ENCODE measurements at places on chromosomes 11 and 22. TPM values are rescaled to one million over a fixed set of nuclear protein-coding genes. Genes with fewer than 3 reads are reported as not detected.
A peak's percentile ranks its signal among the peaks of the same experiment; 100 is the strongest.

DNA sequence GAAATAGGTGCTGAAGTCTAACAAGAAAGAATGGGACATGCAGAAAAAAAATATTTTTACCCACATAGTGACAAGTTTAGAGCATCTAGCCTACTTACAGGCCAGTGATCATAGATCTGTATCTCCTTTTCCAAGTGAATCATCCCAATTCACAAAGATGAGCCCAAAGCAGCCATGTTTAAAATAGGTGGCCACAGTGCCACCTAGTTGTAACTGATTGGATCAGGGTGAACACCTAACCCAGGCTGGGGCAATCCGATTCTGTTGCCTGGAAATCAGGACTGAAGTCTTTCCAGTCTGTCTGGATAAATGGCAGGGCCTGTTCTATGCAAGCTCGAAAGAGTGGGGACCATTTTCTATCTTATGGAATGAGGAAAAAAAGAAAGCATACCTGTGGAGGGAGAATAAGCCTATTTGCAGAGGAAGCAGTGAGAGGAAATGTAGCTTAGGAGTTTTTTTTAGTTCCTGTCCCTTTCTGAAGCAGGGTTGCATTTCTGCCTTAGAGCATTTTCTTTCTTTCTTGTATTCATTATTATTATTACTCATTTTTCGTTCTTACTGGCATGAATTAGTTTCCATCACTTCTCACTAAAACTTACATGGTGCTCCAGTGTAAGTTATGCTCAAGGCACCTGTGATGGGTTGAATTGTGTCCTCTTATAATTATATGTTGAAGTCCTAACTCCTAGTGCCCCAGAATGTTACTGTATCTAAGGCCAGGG is 113.2 kb upstream of the RAG2 start:
- no peak for DNase-seq

Gene FAM89B
- 70.8 TPM for polyA plus RNA-seq

GRCh38 chr11:78212586-78213371 is 24.1 kb downstream of the USP35 start:
- DNase-seq: no peak

DNA sequence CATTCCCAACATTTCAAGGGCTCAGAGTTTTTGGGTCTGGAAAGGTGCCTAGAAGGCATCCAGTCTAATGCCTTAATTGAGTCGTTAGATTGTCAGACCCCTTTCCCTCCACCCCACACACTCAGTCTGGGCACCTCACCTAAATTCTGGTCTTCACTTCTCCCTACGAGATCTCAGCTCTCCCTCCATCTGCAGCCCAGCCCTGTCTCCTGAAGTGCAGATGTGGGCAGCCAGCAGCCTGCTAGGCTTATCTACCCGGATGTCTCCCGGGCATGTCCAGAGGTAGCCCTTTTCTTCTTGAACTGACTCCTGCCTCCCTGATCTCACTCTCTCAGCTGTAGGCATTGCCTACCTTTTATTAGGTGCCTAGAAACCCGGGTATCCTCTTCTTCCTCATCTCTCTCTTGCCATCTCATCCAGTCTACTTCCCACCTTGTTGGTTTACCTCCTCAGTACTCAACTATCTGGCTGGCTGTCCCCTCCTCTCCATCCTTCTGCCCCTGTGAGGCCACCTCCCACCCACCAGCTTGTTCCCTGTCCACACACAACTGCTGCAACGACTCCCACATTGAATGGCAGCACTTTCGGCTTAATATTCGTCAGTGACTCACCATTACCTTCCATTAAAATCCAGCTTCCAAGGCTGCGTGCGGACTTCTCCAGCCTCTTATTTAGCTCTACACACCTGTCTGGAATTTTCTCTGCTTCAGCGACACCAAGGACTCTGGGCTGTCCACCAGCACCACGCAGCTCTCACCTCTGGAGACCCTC is 6.2 kb downstream of the SEPTIN3 start:
- no peak for DNase-seq

DNA sequence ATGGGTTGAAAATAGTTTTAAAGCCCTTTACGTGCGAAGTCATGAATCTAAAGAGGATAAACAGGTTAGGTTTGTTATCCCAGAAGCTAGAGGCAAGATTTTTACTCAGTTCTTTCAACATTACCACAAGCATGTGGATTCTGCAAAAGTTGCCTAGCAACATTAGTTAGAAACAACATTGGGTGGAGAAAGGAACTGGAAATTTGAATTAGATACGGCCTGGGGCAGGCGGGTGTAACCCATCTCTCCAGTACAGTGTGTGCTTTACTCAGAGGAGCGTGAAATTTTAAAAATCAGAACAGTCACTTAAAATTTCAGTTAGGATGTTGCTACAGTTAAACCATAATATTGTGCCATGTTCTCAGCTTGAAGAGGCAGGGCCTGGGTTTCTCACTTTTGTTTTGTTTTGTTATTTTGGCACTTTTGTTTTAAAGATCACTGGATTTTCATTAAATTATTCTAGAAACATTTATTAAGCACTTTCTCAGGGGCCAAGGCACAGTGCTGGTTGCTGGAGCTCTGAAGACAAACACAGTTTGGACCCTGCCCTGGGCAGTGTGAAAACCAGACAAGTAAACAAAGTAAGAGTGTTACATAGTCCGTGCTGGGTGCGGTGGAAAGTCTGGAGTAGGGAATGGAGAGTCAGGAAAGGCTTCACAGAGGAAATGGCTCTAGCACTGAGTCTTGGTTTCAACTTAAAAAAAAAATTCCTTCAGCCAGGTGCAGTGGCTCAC is 4.4 kb upstream of the WEE1 start:
- DNase-seq: peak; percentile 16

DNA sequence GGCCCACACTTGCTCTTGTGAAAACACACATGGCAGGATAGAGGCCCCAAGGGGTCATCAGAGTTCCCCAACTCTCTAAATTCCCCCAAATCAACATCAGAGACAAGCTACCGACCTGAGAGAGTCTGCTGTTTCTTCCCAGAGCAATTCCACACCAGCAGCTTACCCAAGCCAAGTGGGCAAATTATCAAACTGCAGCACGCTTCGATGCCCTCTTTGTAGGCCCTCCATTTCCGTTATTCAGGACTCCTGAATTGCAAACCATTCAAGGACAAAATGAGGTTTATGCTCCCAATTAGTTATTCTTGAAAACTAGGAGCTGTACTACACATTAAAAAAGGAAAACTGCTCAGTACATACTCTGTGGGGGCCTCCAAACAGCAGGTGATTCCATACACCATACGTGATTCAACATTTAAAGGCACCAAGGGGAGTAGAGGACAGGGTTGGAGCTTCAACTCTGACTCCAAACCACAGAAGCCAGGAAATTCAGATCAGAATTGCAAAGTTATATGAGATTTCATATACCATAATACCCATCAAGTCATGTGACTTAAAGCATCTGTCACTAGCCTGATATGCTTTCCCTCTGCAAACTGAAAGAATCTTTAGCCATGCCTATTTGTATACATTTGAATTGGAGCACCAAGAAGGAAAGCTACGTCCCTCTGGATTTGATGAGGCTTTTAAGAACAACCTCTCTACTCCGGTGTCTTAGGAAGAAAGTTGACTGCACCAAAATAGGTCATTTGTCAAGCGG is 234.8 kb downstream of the CADM1 start:
- DNase-seq: no peak

Gene GUCY1A2
- polyA plus RNA-seq: not detected

GRCh38 chr11:81039916-81040524 is 1599.2 kb upstream of the TENM4 start:
- no peak for DNase-seq

DNA sequence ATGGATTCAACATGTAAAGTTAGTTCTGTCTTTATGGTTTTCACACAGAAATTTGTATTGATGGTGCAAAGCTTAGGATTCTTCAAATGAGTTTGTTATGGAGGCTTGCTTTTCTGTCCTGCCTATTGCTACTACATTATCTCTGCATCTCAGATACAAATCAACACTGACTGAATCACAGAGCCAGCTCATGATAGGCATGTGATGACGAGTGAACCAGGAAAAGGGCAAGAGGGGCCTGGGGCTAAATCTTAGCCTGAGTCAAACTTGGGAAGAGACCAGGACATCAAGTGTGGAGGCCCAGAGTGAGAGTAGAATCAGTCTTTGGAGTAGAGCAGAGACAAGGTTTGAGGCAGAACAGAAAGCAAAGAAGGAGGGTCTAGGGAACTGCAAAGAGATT is 107.1 kb upstream of the CD44 start:
- no peak for DNase-seq

Gene ELP4
- 5.3 TPM for polyA plus RNA-seq

DNA sequence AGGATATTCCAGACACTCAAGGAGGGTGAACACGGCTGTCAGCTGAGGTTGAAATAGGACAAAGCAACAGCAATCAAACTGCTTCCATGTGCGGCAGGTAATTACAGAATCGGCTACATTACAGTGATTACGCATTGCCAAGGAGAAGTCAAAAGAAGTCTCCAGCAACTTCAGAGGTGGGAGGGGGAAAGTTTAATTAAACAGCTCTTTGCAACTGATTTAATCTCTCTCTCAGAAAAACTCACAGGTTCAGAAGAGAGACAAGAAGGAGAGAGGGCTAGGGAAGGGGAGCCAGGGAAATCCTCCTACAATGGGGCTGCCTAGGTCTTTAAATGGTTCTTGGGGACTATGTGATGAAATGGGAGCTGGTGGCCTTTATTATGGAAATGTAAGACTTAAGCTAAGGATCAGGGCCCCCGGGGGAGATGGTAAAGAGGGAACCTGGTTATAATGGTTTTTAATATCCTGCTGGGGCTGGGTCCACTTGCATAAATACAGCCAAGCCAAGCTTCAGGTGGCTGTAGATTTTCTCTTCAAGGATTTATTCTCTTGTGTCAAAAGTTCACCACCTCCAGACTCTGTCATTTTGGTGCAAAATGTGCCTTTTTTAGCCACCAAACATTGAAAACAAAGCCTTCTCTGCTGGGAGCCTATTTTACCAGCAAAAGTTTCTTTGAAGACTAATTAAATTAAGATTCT is 354.7 kb upstream of the NARS2 start:
- no peak for DNase-seq

DNA sequence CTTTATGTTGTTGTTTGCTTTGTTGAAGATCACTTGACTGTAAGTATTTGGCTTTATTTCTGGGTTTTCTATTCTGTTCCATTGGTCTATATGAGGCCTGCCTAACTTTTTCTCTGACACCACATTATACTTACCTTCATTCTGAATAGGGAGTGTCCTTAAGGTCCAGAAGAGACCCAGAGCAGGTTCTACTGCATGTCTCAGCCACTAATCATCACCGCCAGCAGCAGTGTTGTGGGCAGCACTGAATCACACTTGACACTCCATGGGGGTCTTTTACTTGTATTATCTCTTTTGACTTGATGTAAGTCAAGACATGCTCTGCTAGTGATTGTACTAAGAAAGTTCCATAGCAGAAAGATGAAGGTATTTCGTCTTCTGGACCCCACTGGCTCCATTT is 274.9 kb downstream of the TENM4 start:
- DNase-seq: no peak

- peak; percentile 41 for DNase-seq
These were observed 185.7 kb downstream of the BLID start for GRCh38 chr11:121930004-121930965.

Gene LYVE1
- polyA plus RNA-seq: not detected

GRCh38 chr11:11243209-11243589 is 109.9 kb downstream of the CSNK2A3 start:
- no peak for DNase-seq

Gene OR10D3
- polyA plus RNA-seq: not detected

Gene SELENOH
- 260 TPM for polyA plus RNA-seq

Gene FXYD6
- 44.1 TPM for polyA plus RNA-seq

DNA sequence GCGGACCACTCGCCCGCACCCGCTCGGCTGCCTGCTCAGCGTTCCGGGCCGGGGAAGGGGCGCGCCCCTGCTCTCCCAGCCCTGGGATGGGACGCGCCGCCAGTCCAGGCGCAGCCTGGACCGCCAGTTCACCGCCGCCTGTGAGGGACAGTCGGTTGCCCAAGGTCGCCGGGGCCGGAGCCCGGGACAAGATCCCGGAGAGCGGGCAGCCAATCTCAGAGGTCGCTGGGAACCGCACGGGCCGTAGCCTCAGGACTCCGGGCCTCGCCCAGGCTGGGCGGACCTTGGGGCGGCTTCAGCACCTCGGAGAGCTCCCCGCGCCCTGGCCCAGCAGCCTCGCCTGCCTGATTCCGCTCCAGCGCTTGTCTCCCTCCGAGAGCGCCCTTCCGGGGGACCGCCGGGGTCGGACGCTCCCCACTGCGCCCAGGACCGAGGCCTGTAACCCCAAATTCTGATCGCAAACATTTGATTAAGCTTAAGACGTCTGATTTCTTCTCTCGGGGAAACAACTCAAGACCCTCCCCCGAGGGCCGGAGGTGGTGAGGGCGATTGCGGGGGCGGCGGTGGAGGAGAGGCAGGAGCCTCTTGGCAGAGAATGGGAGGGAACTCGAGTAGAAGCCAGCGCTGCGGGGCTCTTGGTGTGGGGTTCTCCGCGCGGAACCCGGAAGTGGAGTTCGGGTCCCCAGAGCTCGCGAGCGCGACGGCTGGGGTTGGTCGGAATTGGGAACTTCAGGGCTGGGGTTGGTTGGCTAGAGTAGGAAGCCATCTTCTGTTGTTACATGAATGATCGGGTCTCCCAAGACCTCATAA is 1.1 kb upstream of the CHRM4 start:
- DNase-seq: peak; percentile 70

- DNase-seq: no peak
These were observed 76.7 kb upstream of the WNT11 start for GRCh38 chr11:76282811-76283595.
